ENCODE measurements at places on chromosomes 5 and 9. TPM values are rescaled to one million over a fixed set of nuclear protein-coding genes. Genes with fewer than 3 reads are reported as not detected.
A peak's percentile ranks its signal among the peaks of the same experiment; 100 is the strongest.

DNA sequence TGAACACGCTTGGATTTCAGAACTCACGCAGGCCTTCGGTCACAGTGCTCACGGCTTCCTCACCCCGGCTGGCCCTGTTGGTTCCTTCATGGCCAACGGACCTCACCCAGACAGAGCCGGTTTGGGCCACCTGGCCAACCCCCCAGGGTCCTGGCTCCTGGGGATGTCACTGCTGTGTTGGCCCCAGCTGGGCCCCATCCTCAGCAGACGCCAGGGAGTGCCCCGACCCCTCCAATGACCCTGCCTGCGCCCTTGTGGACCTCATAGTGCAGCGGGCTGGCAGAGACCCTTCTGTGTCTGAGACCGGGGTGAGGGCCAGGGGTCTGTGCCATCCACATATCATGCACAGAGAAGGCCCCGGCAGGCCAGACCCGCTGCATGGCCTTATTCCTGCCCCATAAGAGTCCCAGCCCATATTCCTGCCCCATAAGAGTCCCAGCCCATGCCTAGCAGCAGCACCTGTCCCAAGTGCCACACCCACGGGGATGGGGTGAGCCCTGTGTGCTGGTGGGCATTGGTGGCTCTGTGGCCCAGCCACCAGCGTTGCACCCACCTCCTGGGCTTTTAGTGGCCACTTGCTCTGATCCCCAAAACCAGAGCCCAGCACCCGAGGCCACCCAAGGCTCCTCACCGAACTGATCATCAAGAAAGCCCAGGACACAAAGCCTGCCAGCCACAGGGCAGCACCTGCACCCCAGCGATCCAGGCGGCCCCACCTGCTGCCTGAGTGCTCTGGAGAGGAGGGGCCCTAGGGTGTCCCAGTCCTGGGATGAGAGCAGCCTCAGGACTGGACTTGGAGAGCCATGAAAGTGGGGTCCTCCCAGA is 1.3 kb upstream of the LPCAT1 start:
- DNase-seq, result no peak

GRCh38 chr9:89799221-89799620 is 194.4 kb downstream of the GADD45G start:
- no peak for DNase-seq

DNA sequence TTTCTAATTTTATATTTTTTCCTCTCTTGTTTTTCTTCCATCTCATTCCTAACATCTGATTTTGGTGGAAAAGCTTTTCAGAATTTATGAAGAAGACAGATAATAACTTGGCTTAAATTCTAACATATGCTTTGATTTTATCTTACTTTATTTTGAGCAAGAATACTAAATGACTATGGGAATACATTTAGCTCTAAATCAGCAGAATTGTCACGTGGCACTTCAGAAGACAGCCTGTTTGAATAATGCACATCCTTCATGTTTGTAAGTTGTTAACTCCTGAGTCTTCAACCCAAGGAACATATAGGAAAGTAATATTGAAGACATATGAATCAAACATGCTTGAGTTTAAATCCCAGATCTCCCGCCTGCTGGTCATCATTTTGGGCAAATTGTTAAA is 90.3 kb downstream of the NTRK2 start:
- DNase-seq, result no peak

DNA sequence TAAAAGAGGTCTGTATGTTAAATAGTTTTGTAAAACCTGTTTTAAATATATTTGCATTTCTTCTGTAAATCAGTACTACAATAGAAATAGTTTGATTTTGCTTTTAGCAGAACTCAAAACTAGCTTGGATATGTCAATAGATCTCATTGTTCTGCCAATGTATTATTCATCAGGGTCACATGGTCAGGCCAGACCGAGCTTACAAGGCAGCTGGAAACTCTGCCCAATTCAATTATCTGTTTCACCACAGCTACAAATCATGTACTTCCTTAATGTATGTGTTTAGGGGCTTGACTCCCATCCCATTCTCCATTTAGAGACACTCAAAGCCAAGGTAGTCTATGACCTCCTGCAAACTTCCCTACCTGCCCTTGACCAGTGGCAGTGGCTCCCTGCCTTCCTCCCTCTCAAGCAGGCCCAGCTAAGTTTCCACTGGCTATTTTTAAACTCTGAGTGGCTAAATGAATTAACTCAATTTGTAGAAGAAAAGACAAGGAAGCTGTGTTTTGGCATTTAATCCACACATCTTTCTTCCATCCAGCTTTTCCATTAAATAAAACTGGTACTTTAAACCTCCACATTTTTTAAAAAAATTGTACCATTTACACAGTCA is 46.4 kb upstream of the SELENOP start:
- DNase-seq, result no peak

GRCh38 chr5:38207343-38207742 is 51.0 kb upstream of the EGFLAM start:
- no peak for DNase-seq

CER1 gene
- 1.3 TPM for polyA plus RNA-seq

PCDHGA10 gene
- polyA plus RNA-seq, result 3.4 TPM

GRCh38 chr5:1718669-1719068 is 81.0 kb downstream of the MRPL36 start:
- no peak for DNase-seq

GRCh38 chr9:123356851-123357742 is 1.1 kb downstream of the CRB2 start:
- DNase-seq, result no peak

- DNase-seq, result no peak
Observed at GRCh38 chr5:171848486-171848885, 62.9 kb downstream of the SMIM23 start.

SLC6A18 gene
- 2.5 TPM for polyA plus RNA-seq

GRCh38 chr9:80922544-80922943 is 766.8 kb downstream of the TLE1 start:
- no peak for DNase-seq

PLEKHG4B gene
- 15.9 TPM for polyA plus RNA-seq

- DNase-seq, result no peak
Observed at GRCh38 chr5:122130152-122130551, 806 bp downstream of the ZNF474 start.

SCGB3A2 gene
- polyA plus RNA-seq, result 0.95 TPM

- no peak for DNase-seq
Observed at GRCh38 chr5:143376911-143377813, 26.3 kb downstream of the NR3C1 start.

PTPN3 gene
- 51.2 TPM for polyA plus RNA-seq

- DNase-seq, result no peak
Observed at GRCh38 chr5:176530983-176531901, 6.0 kb downstream of the RNF44 start.

DNA sequence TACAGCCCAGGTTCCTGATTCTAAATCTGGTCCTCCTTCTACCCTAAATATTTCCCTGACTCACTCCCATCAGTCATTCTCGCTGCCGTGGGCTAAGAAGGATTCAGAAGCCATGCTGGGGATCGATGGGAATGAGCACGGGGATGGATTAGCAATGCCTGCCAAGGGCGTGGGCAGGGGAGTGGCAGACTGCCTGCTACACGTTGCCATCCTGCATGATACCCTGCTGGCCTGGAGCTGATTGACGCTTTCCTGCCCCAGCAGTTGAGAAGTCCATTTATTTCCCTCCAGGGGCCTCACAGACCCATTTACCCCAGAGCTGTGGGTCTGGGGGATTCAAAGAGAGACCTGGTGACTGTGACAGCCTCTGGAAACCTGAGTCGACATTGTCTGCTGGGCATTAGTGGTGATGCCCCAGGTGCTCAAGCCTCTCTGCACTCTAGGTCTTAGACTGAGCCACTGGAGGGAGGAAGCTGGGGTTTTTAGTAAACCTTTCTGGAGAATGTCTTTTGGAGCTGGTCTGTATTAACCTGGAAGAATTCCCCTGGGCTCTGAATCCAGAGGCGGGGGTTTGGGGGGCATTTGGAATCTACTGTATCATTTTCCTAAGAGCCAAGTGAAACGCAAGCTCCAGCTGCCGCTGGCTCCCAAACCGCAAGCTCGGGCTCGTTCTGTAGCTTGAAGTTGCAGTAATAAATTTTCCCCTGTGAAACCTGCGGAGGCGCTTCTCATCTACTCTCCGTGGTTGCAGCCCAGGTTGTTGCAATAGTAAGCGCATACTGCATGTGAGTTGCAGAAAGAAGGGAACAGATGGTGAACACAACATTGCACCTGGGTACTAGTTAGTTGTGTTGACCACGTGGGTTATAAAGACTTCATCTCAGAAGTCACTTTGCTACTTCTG is 76.3 kb upstream of the RAPGEF1 start:
- no peak for DNase-seq

BARHL1 gene
- 0.12 TPM for polyA plus RNA-seq

PAPPA gene
- 5.8 TPM for polyA plus RNA-seq

DNA sequence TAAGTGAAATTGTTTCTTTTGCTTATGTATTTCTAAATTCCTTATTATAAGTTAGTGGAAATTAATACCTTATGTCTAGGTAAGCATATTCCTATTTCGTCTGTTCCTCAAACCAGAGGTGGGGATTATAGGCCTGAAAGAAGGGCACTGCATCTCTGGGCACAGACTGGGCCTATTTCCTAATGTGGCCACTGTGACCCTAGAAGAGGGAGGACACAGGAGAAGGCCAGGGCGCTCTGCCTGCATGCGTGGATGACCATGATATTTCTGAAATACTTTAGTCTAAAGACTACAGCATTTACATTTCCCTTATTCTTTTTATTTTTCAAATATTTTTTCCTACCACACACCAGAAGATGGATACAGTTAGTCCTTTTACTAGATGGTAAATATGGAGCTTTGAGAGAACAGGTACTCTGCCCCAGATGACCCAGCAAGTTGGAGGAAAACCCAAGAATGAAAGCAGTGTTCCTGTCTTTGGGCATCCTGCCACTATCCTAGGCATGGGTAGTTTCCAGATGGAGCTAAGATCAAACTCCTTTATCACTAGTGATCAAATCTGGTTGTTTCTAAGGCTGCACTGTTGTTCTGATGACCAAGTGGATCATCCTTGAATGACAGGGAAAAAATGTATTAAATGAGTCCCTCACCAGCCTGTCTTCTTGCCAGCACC is 27.8 kb downstream of the RUSC2 start:
- no peak for DNase-seq

DNA sequence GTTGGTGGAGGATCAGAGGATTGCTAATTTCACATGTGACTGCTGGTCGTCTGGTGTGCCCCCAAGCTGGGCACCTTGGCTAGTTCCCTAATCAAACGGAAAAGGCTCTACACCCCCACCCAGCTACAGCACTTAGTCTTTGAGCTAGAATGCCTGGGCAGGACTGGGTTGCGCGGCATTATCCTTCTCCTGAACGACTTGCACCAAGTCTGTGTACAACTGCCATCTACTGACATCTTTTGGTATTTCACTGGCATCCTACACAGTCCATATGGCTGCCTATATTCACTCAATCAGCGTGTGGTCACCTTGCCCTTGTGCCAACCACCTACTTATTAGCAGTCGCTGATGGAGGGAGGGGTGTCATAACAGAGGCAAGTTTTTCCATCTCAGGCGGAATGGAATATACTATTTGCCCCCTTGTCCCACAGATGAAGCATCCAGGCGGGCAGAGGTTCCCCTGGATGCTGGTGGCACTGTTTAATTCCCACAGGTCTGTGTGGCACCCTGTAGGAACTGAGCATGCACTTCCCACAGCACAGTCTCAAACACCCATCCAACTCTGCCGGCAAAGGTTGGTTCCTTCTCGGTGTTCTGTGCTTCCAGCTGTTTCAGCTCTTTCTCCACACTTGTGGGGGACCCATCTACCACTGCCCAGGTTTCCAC is 150.1 kb downstream of the OSTF1 start:
- peak; percentile 38 for DNase-seq

DNA sequence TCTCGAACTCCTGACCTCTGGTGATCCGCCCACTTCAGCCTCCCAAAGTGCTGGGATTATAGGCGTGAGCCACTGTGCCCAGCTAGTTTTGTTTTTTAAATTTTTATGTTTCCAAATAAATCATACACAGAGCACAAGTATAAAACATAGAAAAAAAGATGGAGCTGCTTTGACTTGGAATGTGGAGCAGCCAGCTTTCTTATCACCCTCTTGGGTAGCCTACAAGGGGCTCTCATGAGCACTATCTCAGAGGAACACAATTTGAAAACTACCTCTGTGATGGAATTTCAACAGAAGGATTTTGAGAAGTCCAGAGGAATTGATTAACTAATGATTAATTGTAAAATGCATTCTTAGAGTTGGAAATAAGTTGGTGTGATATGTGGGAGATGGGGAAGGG is 45.9 kb downstream of the NSD1 start:
- DNase-seq, result no peak

DNA sequence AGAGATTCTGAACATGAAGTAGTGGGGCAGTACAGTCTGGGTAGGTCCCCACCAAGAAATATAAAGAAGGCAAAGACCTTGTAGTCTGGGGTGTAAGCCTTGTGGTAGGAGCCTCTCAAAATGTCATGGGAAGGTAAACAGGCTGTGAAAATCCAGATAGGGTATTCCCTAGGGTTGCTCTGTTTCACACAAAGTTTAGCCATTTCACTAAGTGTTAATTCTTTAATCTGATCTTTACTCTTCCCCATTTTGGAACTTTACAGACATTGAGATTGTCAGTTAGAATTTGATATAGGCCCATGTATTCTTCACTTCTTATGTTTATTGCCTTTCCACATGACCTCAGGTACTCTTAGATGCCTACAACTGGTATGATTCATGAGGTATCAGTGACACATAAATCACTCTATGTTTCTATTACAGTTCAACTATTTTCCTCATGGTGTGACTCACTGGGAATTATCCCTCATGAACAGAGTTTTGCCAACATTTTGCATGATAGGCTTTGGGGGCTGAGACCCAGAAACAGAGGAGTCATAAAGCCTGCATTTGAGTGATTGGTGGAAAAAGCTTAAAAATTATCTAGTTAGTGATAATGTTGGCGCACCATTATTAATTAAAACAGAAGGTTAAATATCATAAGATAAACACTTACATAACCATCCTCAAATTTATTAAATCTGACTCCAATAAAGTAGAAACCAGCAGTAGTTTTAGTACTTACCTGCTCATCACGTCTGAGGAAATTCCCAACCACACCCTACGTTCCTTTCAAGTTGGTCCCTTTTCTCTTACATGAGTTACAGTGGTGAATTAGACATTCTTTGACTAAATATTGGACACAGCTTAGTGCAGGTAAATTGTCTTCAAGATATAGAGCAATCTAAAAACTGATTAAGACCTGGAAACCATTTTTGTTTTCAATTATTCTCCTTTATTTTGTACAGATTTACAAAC is 399.8 kb upstream of the MEF2C start:
- DNase-seq, result no peak

DNA sequence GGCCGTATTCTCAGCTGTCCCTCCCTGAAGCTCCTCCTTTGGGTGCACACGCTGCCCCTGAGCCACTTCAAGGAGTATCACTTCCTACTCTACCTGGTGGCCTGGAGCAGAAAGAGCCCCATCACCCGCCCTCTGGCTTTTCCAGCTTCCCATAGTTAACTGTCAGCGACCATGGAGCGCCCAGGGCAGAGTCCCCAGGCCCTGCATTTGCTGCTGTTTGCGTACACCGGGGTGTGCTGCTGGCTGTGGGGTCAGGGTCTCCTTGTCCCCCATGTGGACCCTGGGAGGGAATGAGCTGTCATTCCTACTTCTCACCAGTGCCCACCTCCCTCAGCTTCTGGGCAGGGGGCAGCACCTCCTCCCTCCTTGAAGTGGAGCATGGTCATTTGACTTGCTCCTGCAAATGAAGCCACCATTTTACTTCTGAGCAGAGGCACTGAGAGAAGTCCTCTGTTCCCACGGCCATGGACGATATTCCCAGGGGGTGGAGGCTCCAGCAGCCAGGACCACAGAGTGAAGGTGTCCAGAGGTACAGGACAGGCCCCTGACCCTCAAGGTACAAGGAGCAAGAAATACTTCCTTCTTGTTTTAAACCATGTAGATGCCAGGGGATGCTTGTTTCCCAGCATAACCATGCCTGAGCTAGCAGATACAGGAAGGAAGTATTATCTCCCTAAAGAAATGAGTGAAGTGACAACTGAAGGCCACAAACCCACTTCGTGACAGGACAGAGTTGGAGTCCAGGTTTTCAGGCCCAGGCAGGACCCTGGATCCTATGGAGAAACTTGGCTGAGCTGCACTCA is 40.6 kb upstream of the COL5A1 start:
- no peak for DNase-seq

Data from renal pelvis (tissue), 12 donors.